NCI-H226 (cell line): ENCODE measurements at places on chromosomes 1 and 21.

- DNase-seq: no peak
These were observed 9.9 kb upstream of the DCAF6 start for GRCh38 chr1:167926486-167926997.

DNA sequence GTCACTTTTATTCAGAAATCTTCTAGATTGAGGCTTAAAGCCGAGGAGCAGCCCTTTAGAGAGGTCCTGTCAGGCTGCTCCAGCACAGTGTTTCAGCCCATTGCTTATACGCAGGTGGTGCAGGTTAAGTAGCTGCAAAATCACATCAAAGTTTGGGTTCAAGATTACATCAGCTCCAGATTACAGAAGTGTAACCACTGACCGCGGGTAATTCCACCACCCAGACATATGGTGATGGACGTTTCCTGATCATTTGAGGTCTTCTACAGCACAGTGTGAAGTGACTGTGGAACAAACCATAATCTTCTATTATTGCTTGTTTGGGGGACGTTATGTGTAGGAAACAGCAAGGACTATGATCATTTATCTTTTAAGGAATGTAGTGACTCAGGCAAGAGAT, 11.8 kb downstream of the C1orf115 start:
- no peak for DNase-seq

DNA sequence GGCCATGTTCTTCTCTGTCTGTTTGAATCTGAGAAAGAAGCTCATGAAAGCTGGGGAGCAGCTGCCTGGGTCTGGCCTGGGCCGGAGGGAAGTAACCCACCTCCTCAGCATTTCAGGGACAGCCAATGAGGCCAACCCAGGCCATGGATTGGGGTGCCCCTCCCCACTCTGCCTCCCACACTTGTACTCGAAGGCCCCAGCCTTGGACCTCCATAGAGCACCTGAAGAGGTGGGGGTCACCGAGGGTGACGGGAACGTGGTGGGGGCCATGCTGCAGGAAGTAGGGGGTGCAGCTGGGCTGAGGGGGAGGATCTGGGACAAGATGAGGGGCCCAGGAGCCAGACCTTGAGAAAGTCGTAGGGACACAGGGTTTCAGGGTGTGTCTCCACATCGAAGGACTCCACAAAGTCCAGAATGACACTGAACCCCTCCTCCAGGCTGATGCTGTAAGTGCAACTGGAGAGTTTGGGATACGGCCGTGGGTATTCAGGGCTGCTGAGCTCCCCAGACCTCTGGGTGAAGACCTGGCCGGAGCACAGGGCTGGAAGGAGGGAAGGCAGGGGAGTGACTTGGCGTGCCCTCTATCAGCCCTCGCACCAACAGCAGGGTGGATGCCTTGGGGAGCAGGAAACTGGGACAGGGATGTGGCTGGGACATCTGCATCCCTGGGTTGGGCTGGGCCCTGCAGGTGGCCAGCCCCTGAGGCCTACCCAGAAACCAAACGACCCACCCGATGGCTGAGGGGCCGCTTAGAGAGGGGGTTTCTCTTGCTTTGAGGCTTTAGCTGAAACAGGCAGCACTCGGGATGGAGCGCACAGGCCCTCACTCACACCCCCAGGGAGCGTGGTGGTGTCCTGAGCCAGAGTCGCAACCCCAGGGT, 3.8 kb downstream of the MASP2 start:
- no peak for DNase-seq

- no peak for DNase-seq
These were observed 60.0 kb downstream of the BACE2 start for GRCh38 chr21:41228006-41228370.

GRCh38 chr1:153985941-153986761, at the start of gene RAB13:
RAB13 (minus strand) TSS chr1:153986339; CDS start chr1:153986236, 103 bp downstream.
- peak; percentile 78 for DNase-seq

DNA sequence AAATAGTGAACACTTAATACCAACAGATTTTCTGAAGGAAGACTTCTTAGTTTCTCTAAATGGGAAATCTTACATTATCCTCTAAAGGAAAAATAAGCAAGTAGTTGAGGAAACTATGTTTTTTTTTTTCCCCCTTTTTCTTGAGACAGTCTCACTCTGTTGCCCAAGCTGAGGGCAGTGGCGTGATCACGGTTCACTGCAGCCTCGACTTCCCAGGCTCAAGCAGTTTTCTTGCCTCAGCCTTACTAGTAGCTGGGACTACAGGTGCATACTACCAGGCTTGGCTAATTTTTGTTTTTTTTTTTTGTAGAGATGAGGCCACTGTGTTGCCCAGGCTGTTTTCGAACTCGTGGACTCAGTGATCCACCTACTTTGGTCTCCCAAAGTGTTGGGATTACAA, 3.9 kb downstream of the MTR start:
- no peak for DNase-seq

GRCh38 chr1:93604411-93604810, 77.2 kb downstream of the BCAR3 start:
- no peak for DNase-seq

DNA sequence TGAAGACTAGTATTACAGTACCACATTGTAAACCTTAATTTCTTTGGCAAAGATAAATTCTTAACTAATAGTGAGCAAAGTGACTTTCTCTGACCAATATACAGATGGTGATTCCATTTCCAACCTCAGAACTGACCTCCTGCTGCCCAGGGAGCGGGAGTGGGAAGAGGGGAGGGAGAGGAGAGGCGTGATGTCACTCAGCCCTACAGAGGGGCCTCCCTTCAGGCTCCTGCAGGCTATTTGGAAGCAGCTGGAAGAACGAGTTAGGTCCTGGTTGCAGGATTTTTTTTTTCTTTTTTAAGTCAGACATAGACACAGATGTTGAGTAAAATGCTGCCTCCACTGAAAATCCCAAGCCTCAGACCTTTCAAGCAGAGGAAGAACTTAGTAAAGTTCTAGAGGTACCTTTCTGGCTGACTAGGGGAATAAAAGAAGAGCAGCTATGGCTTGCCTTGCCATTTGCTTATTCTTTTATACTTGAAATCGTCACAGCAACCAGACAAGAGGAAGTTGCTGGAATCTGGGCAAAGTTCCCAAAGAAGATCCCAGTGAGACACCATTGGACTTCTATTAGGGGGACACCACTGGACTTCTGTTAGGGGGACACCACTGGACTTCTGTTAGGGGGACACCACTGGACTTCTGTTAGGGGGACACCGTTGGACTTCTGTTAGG, 54.5 kb downstream of the EXO1 start:
- no peak for DNase-seq

- peak; percentile 37 for DNase-seq
These were observed 1.3 kb downstream of the FNBP1L start for GRCh38 chr1:93448983-93449804.
